Panc1 (cell line): ENCODE measurements at places on chromosomes 1 and 21. TPM values are rescaled to one million over a fixed set of nuclear protein-coding genes. Genes with fewer than 3 reads are reported as not detected.

RGS4 gene
- 0.26 TPM for total RNA-seq

TMEM52 gene
- total RNA-seq = 2.5 TPM

PRKAA2 gene
- 11.1 TPM for total RNA-seq

MTARC2 gene
- 10.1 TPM for total RNA-seq

RYR2 gene
- 0.03 TPM for total RNA-seq

MNDA gene
- total RNA-seq = not detected

KRTAP12-2 gene
- total RNA-seq = not detected

SPATA17 gene
- 0.51 TPM for total RNA-seq

KRTAP21-1 gene
- not detected for total RNA-seq

MYOM3 gene
- 0.05 TPM for total RNA-seq

SYPL2 gene
- total RNA-seq = 0.74 TPM

HPCAL4 gene
- 0.21 TPM for total RNA-seq

C1orf167 gene
- total RNA-seq = not detected

NR0B2 gene
- 5.2 TPM for total RNA-seq

TRAPPC10 gene
- total RNA-seq = 34.5 TPM

SDC3 gene
- 36.1 TPM for total RNA-seq

FCGR2B gene
- total RNA-seq = 0.15 TPM

MEX3A gene
- total RNA-seq = 15.8 TPM

TLCD4 gene
- 2.9 TPM for total RNA-seq
